ENCODE measurements at places on chromosomes 6 and 20. TPM values are rescaled to one million over a fixed set of nuclear protein-coding genes. Genes with fewer than 3 reads are reported as not detected.

GRCh38 chr6:19219931-19220330, 617.2 kb upstream of the ID4 start:
- no peak for DNase-seq

Gene CENPQ
- total RNA-seq, result 12.0 TPM

DNA sequence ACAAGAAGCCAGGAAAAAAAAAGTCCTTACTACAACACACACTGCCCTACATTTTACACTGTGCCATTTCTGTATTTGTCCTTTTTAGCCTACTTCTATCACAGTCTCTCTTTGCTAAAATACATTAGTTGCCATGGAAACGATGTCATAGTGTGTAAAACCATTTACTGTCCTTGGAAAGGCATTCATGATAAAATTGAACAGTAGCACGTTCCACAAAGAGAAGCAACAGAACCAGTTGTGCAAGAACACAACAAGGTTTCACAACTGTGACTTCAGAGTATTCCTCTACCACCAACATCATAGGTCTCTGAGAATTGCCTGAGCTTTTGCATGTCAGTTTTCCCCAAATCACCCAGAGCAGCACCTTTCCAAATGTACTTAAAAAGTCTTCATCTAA, 20.5 kb downstream of the FYN start:
- no peak for DNase-seq

GRCh38 chr20:47501116-47501481, 588 bp upstream of the NCOA3 start:
- DNase-seq, result no peak

DNA sequence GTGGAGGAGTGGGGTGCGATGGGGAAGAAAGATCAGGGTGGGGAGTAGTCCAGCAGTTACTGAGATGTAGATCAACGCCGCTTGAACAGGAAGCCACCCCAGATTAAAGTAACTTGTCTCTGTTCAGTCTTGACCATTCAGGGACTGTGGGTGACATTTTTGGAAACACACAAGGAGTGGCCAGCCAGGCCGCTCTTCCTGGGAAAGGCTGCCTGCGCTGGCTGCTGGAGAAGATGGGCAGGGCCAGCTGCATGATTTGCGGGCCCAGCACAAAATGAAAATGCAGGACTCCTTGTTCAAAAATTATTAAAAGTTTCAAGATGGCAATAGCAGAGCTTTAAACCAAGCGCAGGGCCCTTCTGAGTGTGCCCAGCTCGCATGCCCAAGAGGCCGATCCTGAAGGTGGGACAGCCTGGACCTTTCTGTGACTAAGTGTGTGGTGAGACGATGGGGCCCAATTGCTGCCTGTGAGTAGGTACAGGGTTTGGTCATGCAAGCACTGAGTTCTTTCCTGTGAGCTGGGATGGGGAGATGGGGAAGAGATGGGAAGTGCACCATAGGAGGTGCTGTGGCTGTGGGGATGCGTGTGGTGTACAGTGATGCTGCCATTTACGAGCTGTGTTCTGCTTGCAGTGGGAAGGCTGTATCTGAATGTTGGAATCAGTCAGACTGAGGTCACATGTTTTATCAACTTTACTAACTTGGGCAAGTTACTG, 51.3 kb downstream of the DAAM2 start:
- DNase-seq, result no peak
